ENCODE measurements at places on chromosomes 13 and 19.

- peak; percentile 4 for DNase-seq
Measured at GRCh38 chr19:17281391-17282304, at the start of gene ANKLE1. Gene ANKLE1 (plus strand): TSS chr19:17281901. CDS start chr19:17281921, 20 bp downstream.

- DNase-seq: no peak
Measured at GRCh38 chr13:59471106-59471505, 692.6 kb downstream of the DIAPH3 start.

- DNase-seq: no peak
Measured at GRCh38 chr19:56995303-56995702, 124.5 kb upstream of the USP29 start.

DNA sequence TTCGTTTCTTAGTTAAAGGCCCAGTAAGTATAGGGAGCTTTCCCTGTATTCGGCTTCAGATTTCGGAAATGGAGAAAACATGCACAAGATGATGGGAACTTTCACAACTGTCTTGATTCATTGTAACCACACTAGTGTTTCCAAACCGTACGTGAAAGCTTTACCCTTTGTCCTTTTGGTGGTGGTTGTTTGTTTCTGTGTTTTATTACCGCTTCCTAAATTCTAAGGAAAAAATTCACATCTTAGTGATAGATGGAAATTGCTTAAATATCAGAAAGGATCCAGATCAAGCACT is 504 bp upstream of the VWA8 start:
- DNase-seq: no peak

DNA sequence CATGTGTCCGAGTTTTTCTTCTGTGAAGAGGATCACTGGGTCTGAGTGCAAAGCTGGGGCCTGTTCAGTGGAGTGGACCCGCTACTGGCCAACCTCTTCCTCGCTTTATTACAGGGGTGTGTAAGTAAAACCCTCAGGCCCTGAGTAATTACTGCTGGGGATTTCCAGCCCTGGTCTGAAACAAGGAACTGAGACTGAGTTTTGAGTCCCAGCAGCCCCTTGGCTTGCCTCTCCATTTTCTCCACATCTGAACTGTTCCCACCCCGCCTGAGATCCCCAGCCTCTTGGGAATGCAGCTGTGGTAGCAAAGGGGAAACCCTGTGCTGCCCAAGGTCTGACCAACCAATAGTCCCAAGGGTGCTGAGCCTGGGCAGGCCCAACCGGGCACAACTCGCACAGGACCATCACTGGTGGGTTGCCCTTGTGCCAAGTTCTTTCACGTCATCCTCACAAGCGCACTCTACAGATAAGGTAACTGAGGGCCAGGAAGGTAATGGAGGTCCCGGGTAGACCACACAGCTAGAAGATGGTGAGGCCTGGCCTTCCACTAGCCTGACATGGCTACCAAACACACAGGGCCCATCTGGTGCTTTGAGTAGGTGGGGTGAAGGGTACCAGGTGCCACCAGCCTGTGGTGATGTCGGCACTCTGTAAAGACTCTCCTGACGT is 13.7 kb upstream of the SLC35E1 start:
- DNase-seq: no peak

DNA sequence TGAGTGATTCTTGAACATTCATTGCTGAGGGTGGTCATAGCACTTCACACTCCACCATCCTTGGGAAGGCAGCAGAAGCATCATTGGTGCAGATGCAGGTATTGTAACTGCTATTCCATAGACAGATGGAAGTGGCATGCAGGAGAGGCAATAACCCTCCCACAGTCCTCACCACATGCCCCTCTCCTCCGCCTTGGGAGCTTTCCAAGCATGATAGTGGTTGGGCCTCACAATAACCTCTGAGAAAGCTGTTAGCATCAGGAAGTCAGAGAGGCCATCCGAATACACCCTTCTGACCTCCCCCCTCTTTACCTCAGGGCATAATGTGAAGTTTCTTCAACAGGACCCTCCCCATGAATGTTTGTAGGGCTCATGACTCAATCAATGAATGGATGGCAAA is 177.9 kb downstream of the KATNAL1 start:
- no peak for DNase-seq

DNA sequence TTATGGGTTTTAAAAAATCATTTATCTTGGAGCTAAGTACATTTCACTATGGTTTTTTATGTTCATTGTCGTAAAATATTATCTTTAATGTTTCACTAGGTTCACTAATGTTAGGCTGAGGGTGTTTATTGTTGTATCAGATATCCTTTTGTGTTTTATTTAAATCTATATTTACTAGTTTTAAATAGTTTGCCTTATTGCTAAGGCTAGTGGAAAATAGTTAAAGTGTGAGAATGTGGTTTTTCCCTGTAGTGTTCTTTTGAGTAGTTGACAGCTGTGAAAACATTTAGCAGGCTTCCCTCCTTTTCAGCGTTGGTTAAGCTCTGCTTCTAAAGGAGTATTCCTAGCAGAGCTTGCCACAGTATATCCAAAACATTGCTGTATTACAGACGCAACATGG is 139.0 kb downstream of the TM9SF2 start:
- no peak for DNase-seq

DNA sequence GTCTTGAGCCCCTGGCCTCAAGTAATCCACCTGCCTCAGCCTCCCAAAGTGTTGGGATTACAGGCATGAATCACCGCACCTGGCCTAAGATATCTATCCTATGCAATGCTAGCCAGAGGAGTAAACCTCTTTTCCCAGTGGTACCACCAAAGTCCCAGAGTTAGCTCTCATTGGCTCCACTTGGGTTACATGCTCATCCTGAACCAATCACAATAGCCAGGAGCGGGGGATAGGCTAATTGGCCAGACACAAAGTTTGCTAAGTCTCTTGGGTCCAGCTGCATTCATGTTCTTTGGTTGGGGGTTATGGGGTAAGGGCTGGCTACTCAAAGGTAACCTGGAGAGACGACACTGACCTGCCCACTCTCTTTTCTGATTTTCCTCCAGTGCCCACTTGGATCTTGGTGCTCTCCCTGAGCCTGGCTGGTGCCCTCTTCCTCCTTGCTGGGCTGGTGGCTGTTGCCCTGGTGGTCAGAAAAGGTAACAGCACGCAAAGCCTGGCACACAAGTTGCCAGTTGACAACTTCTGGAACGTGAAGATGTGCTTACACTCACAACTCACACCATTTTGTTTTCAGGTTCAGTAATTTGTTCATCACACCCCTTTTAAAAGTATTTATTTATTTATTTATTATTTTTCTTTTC is 7.8 kb downstream of the C19orf38 start:
- DNase-seq: no peak

DNA sequence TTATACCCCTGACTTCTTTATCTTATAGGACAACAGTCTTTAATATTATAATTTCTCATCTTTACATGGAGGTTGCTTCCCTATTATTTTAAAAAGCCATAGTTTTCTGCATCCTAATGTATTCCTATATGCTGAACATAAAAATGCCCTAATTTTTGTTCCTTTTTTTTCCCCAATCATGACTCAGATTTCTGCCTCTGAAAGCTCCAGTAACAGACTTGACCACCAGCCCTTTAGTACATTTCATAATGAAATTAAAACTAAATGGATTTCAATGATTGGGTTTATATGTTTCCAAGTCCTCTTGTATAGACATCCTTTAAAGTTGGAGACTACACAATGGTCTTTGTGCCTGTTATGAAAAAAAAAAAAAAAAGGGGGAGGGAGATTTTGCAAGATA is 712.5 kb downstream of the DIAPH3 start:
- DNase-seq: no peak

DNA sequence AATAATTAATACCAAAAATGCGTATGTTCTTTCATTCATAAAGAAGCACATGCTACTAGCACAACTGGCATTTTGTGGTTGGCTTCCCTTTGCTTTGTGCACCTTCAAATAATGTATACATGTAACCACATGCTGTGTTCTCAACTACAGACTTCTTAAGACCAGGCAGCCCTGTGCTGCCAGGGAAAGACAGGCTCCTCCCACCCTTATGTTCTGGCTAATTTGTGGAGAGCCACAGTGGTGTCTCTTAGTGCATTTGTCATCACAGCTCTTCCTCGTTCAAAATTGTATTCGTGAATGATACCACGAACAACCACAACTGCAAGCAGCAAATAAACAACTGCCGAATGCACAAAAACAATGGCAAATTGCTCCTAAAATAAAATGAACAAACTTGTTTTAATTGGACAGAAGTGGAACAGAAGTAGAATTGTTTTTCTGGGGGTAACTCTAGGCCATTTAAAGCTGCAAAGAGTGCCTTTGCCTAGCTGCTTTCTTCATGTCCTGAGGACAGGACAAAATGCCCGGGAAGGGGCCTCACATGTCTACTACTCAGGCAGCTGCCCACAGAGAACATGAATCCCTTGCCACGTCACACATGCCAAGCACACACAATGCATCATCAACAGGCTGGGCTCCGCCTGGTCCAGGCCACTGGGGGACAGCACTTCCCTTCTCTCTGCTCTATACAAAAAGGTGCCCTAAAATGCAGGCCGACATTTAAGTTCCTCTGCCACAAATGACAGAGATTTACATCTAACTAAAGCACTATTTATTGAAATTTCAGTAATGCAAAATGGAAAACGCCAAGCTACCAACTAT is 21.7 kb downstream of the IRS2 start:
- DNase-seq: no peak

DNA sequence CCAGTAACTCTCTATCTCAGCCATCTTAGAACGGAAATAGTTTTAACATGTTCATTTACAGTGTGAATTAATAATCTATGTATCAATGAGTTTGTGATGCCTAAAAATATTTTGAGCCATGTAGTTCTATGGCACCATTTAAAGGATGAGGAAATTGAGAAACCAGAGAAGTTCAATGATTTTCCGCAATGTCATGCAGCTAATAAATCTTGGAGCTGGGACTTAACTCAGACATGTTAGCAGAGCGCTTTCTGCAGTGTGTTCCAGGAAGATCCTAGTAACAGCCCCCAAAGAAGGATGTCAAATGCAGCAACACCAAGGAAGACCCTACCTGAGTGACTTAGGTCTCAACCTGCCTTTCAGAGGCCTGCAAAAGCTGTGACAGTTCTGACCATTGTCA is 99.3 kb upstream of the RAP2A start:
- DNase-seq: no peak

GRCh38 chr13:95113601-95114000 is 187.7 kb downstream of the ABCC4 start:
- no peak for DNase-seq

GRCh38 chr19:28435551-28436271 is 777.2 kb downstream of the UQCRFS1 start:
- DNase-seq: no peak

- DNase-seq: no peak
Measured at GRCh38 chr13:113949546-113949945, 24.3 kb downstream of the C13orf46 start.

GRCh38 chr19:53183146-53183764 is 9.9 kb downstream of the ZNF665 start:
- no peak for DNase-seq

DNA sequence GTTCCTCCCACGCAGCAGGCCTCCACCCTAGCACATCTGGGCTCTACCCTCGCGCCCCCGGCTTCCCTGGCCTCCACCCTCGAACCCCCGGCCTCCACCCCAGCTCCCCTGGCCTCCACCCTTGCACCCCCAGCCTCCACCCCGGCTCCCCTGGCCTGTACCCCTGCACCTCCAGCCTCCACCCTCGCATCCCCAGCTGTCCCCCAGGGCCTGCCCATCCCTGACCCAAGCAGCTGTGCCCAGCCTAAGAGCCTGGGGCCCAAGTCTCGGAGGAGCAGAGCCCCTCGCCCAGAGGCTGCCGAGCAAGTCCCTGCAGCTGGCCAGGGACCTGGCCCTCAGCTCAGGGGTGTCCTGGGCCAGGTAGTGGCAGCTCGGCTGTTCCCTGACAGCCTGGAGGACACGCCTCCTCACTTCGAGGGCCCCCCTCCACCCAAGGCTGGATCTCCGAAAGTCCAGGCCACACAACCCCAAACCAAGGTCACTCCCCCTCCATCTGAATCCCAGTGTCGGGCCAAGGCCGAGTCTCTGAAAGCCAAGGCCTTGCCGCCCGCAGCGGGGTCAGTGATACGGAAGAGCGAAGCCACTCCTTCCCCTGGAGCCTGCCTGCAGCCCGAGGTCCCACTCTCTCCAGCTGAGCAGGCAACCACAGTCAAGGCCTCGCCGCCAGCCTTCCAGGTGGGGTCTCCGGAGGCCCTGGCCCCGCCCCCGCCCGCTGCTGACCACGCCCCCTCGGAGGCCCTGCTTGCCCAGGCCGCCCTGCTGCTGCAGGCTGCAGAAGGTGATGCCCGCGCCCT is 7.9 kb upstream of the ARHGAP33 start:
- DNase-seq: no peak
